IMR-90 (cell line): ENCODE measurements at places on chromosomes 7 and 10.

DNA sequence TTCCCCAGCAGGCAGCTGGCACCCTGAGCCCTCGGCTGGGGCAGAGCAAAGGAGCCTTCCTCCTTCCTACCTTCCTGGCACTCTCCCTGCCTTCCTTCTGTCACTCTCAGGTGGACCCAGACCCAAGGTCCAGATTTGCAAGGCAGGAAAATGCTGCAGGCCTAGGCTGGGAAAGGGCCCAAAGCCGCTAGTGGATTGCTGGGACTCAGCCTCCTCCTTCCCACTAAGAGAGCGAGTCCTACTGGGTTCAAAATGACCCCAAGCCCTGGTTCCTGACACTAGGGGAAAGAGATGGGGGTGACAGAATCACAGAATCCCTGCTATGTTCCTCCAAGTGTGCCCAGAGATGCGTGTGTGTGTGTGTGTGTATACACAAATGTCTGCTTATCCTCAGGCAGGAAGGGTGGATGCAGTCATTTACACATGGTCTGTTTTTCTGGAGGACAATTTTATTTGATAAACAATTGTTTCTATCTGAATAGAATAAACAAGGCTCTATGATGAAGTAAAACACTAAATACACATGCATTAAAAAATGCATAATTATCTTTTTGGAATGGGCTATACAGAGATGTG lies 1.3 kb upstream of the PLAU start:
- peaks cover 41% of the 10 kb centered on the region for H3K4me1 ChIP-seq
- no peak overlapping the region for H3K4me3 ChIP-seq
- DNase-seq = no peak
- peaks cover 28% of the 10 kb centered on the region for H3K36me3 ChIP-seq

GRCh38 chr7:6172910-6173295 lies 99.5 kb downstream of the CYTH3 start:
- no peak overlapping the region for H3K4me3 ChIP-seq
- H3K36me3 ChIP-seq = peaks cover 36% of the 10 kb centered on the region
- no peaks in the 10 kb centered on the region for H3K27me3 ChIP-seq
- peaks cover 3% of the 10 kb centered on the region for H3K4me1 ChIP-seq
- no peak for DNase-seq

DNA sequence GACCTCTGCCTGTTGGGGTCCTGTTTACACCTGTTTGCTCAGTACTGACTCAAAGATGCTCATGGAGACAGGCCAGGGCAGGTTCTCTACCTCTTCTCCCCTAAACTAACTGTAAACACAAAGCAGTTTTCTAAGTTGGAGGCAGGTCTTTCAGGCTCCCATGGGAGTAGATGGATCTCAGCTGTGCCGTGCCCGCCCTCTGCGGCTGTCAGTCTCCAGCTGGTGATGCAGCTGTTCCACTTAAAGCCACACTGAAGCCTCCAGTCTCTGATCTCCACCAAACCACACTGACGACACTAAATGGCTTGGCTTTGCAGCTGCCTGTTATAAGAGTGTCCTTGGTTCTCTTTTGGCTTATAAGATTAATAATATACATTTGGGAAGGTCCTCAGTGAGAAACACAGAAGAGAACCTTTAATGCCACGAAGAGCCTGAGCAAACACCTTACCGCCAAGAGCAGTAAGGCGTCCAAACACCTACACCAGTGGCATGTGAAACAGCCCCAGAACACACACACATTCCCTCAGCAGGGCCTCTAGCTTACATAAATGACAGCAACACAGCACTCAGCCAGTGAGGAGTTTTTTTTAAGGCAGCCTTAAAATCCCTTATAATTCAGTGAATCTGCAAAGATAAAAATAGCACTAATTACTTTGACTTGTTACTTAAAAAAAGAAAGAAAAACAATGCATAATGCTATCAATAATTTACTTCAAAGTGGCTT lies 60.4 kb upstream of the KCNIP2 start:
- H3K4me1 ChIP-seq = no peaks in the 10 kb centered on the region
- H3K27me3 ChIP-seq = no peaks in the 10 kb centered on the region
- H3K36me3 ChIP-seq = peaks cover 1% of the 10 kb centered on the region; the same call in 1 of the 2 replicates
- H3K4me3 ChIP-seq = no peak overlapping the region
- H3K27ac ChIP-seq = no peak overlapping the region

DNA sequence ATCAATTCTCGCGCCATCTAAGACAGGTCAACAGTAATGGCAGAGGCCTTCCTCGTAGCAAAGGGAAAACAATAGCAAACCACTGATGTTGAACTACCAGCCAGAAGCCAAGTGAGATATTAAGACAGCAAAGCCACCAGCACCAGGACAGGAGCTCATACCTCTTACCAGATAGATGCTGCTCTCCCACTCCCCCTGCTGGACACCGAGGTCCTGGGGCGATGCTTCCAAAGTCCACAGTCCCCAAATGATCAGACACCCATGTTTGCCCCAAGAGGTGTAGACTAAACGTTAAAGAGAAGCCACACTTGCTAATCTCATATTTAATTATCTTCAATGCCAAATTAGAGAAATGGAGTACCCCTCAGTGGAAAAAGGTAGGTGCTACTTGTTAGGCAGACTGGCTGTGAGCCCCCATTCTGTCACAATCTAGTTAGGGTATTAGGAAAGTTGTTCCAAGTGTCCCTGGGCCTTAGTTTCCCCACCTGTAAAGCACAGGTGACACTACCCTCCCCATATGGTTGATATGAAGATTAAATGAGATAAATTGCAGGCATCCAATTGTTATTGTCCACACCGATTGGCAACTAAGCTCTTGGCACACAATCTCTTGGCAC lies 39.9 kb downstream of the TOMM7 start:
- no peaks in the 10 kb centered on the region for H3K27me3 ChIP-seq
- H3K36me3 ChIP-seq = no peaks in the 10 kb centered on the region
- H3K4me1 ChIP-seq = peaks cover 9% of the 10 kb centered on the region
- peak overlapping the region; percentile 98 for H3K27ac ChIP-seq
- peak; percentile 54 for DNase-seq
